ENCODE measurements at places on chromosomes 5 and 9. TPM values are rescaled to one million over a fixed set of nuclear protein-coding genes. Genes with fewer than 3 reads are reported as not detected.

GRCh38 chr5:126189231-126189630 lies 234.0 kb upstream of the GRAMD2B start:
- no peak overlapping the region for H3K4me3 ChIP-seq
- no peaks in the 10 kb centered on the region for H3K27me3 ChIP-seq
- no peak for DNase-seq
- H3K36me3 ChIP-seq, result no peaks in the 10 kb centered on the region
- H3K4me1 ChIP-seq, result no peaks in the 10 kb centered on the region
- H3K27ac ChIP-seq, result no peak overlapping the region

- H3K36me3 ChIP-seq, result no peaks in the 10 kb centered on the region
- H3K27me3 ChIP-seq, result peaks cover 6% of the 10 kb centered on the region
- H3K4me1 ChIP-seq, result no peaks in the 10 kb centered on the region
- H3K27ac ChIP-seq, result no peak overlapping the region
Observed at GRCh38 chr5:143806579-143806978, 5.4 kb upstream of the HMHB1 start.

- no peaks in the 10 kb centered on the region for H3K4me1 ChIP-seq
- no peak for DNase-seq
- H3K27ac ChIP-seq, result no peak overlapping the region
- no peaks in the 10 kb centered on the region for H3K36me3 ChIP-seq
- H3K27me3 ChIP-seq, result peaks cover 24% of the 10 kb centered on the region
- no peak overlapping the region for H3K4me3 ChIP-seq
Observed at GRCh38 chr5:127335381-127335780, 44.8 kb downstream of the MEGF10 start.

GRCh38 chr5:173496883-173497255 lies 119.6 kb downstream of the BOD1 start:
- H3K4me1 ChIP-seq, result no peaks in the 10 kb centered on the region
- H3K27ac ChIP-seq, result no peak overlapping the region
- H3K4me3 ChIP-seq, result no peak overlapping the region
- H3K27me3 ChIP-seq, result peaks cover 4% of the 10 kb centered on the region

DNA sequence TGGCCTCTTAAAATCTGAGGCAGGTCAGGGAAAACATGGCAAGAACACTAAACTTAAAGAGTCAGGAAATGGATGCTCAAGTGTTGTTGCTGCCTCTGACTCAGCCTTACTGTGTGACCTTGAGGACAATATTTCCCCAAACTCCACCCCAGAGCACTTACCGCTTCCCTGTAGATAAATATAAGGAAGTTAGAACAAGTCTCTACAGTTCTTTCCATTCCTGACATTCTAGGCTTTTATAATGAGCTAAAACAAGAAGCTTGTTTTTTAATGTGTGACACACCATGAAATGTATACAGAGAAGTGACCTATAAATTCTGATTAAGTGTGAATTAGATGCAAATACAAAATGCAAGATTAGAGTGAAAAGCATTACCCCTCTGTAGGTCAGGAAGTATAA lies 129.3 kb downstream of the GRIA1 start:
- H3K4me3 ChIP-seq, result no peak overlapping the region
- no peaks in the 10 kb centered on the region for H3K36me3 ChIP-seq
- no peak for DNase-seq
- no peaks in the 10 kb centered on the region for H3K27me3 ChIP-seq

DNA sequence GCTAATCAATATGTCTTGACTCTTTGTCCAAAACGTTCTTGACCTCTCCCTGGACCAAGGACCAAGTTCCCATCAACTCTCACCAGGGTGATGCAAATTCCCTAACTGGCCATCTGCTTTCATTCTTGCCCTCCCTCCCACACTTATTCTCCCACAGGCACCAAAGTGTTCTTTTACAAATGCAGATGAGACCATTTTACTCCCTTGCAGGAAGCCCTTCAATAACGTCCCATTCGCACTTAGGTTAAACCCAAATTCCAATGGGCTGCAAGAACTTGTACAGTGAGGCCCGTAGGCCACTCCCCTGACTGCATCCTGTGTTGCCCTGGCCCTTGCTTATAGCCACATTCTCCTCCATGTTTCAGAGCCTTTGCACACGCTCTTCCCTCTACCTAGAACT lies 7.3 kb downstream of the ARAP3 start:
- no peaks in the 10 kb centered on the region for H3K36me3 ChIP-seq
- no peaks in the 10 kb centered on the region for H3K4me1 ChIP-seq
- no peak overlapping the region for H3K27ac ChIP-seq
- DNase-seq, result no peak
- no peaks in the 10 kb centered on the region for H3K27me3 ChIP-seq
- H3K4me3 ChIP-seq, result no peak overlapping the region

DNA sequence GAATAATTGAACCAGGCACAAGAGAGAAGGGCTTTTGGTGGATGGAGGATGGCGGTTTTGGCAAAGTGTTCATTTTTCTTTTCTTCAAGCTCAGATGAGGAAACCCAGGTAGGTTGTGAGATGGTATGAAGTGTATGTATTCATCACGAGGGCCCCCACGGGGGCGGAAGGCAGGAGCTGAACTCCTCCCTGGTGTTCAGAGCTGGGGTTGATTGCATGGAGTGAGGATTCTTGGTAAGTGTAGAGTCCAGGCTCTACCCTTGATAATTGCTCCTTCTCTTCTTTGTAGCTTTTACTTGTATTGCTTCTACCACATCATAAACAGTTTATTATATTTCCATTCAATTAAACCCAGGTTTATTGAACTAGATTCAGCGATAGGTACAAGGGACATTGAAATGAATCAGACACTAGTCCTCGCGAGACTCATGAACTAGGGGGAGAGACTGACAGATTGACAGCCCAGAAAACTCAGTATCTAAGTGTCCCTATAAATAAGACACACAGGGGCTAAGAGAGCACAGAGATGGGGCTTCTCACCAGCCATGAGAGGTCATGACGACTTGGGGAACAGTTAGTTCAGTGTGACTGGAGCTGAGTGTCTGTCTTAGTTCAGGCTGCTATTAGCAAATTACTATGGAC lies 116.7 kb upstream of the KLF4 start:
- no peak overlapping the region for H3K27ac ChIP-seq
- no peaks in the 10 kb centered on the region for H3K36me3 ChIP-seq
- no peak overlapping the region for H3K4me3 ChIP-seq
- H3K4me1 ChIP-seq, result no peaks in the 10 kb centered on the region
- DNase-seq, result no peak

DNA sequence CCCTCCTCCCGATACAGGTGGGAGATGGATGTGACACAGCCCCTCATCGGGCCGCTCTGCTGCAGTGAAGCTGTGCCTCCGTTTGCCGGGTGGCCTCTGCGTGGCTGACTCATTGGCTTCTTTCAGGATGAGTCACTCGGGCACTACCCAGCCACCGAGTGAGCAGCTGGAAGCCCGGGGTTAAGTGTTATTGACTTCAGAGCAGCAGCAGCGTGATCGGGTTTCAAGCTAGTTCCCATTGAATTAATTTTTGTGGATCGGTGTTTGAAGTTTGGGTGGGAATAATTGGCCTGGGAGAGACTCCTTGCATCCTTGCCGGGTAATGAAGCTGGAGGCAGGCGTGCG lies 266.4 kb upstream of the IRX4 start:
- DNase-seq, result no peak
- no peaks in the 10 kb centered on the region for H3K36me3 ChIP-seq
- H3K27ac ChIP-seq, result no peak overlapping the region
- H3K4me3 ChIP-seq, result no peak overlapping the region
- peaks cover 7% of the 10 kb centered on the region for H3K27me3 ChIP-seq

DNA sequence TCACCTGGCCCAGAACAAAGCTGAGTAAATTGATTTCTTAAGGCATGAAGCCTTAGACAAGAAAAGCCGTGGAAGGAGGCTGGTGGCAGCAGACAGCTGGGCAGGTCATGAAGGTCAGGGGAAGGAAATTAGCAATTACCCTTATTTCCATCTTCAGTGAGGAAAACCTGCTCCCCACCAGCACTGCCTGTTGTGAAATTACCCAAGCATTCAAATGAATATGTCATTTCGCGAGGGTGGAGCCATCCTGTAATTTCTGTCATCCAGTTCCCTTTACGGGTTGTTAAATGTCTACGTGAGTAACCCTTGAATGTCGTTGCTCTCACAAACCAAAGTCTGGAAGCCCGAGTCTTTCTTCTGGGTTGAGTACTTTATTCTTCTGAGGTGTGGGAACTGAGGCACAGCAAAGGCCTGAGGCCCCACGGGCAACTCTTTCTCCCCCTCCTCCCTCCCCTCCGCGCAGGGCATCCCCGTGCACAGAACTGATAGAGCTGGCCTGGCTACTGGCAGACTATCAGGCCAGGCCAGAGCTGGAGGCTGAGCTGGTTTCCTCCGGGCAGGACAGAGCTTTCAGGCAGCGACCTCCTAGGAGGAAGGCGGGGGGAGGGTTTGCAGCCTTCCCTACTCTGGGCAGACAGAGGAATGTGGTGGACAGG lies 22.0 kb upstream of the AK3 start:
- no peaks in the 10 kb centered on the region for H3K36me3 ChIP-seq
- peak; percentile 73 for DNase-seq
- H3K4me3 ChIP-seq, result peak overlapping the region; percentile 49
- peak overlapping the region; percentile 81 for H3K27ac ChIP-seq
- peaks cover 22% of the 10 kb centered on the region for H3K4me1 ChIP-seq

GRCh38 chr9:127132375-127132774 lies 9.9 kb upstream of the ANGPTL2 start:
- H3K4me3 ChIP-seq, result no peak overlapping the region
- no peaks in the 10 kb centered on the region for H3K4me1 ChIP-seq
- no peak for DNase-seq
- no peaks in the 10 kb centered on the region for H3K36me3 ChIP-seq
- H3K27ac ChIP-seq, result no peak overlapping the region

GRCh38 chr5:135393229-135393628 lies 5.8 kb downstream of the MACROH2A1 start:
- H3K27me3 ChIP-seq, result no peaks in the 10 kb centered on the region
- peaks cover 70% of the 10 kb centered on the region for H3K4me1 ChIP-seq
- no peak for DNase-seq
- peaks cover 43% of the 10 kb centered on the region for H3K36me3 ChIP-seq

DNA sequence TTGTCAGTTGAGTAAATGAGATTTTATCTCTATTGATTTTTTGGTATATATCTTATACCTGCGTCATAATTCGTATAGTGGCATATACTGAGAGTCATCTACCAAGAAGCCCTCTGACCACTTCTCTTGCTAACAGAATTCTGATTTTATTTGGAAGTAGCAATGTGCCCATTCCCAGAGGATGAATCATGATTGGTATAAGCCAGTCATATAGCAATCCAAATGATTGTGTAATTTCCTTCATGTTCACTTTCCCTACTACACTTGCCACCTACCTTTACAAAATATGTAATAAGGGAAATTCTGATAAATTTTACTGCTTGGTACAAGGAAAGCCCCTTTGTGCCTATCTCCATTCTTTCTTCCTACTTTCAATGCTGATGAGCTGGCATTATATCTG lies 16.1 kb upstream of the ZNF462 start:
- H3K27me3 ChIP-seq, result no peaks in the 10 kb centered on the region
- DNase-seq, result no peak
- H3K36me3 ChIP-seq, result no peaks in the 10 kb centered on the region

The ACTBL2 gene
- not detected for total RNA-seq

All from activated naive CD4-positive, alpha-beta T cell treated with anti-CD3 and anti-CD28 coated beads for 36 hours (primary cell).